ENCODE measurements at places on chromosomes 1 and 21. TPM values are rescaled to one million over a fixed set of nuclear protein-coding genes. Genes with fewer than 3 reads are reported as not detected.

- no peak for DNase-seq
These were observed 70.7 kb upstream of the DAB1 start for GRCh38 chr1:57494530-57495079.

Gene MRPS21
- total RNA-seq: 74.8 TPM

- DNase-seq: peak; percentile 61
These were observed 5.0 kb downstream of the HAPLN2 start for GRCh38 chr1:156623946-156624813.

GRCh38 chr1:111988377-111988742, 1.1 kb downstream of the KCND3 start:
- no peak for DNase-seq

Gene USP33
- total RNA-seq: 47.1 TPM

- no peak for DNase-seq
These were observed 120.7 kb downstream of the NFIA start for GRCh38 chr1:61202854-61203598.

Measured in activated T-cell treated with anti-CD3 and anti-CD28 coated beads, Interleukin-2, amount 50 U/mL, for 72 hours (primary cell).